ENCODE measurements at places on chromosomes 16 and 17.

GRCh38 chr17:74757931-74758847 lies 9.8 kb downstream of the NHERF1 start:
- no peak for DNase-seq

DNA sequence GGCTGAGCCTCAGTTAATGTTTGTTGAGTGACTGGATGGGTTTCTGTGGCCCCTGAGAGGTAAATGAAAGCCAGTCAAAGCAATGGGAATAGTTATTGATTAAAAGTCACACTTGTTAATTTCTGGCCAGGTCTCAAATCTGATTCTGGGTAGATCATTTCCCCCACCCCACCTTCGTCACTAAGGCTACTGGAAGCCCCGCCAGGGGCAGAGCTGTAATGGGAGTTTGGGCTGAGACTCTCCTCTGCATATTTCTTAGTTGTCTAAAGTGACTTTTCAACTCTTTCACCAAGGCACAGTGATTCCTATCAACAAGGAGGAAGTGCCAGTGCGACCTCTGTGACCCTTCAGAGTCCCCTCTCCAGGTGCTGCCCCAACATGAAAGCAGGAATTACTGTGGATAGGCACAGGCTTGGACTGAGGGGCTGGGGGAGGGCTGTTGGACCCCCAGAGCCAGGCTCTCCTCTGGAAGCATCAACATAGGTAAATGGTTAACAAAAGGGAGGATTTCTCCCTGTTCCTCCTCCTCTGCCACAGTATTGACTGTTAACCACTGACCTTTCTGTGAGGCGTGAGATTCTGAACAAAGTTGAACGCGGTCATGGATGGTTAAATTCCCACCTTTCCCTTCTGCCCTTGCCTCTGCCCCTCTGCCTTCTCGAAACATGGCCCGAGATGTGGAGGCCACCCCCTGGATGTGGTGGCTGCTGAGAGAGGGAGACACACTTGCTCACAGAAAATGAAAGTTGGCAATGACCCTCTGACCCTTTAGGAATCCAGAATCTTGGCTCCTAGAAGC lies 20.8 kb upstream of the TBX2 start:
- no peak for DNase-seq

DNA sequence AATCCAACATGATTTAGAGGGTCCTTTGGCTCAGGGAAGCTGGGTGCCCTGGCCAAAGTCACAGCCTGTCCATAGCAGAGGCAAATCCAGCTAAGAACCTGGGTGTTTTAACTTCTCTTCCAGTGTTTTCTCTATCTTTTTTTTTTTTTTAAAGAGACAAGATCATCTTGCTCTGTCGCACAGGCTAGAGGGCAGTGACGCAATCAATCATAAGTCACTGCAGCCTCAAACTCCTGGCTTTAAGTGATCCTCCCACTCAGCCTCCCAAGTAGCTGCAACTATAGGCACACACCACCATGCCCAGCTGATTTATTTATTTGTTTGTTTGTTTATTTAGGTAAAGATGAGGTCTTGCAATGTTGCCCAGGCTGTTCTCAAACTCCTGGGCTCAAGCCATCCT lies 14.8 kb upstream of the GRIN2A start:
- no peak for DNase-seq

GRCh38 chr17:40952661-40953060 lies 14.1 kb downstream of the KRT39 start:
- no peak for DNase-seq

DNA sequence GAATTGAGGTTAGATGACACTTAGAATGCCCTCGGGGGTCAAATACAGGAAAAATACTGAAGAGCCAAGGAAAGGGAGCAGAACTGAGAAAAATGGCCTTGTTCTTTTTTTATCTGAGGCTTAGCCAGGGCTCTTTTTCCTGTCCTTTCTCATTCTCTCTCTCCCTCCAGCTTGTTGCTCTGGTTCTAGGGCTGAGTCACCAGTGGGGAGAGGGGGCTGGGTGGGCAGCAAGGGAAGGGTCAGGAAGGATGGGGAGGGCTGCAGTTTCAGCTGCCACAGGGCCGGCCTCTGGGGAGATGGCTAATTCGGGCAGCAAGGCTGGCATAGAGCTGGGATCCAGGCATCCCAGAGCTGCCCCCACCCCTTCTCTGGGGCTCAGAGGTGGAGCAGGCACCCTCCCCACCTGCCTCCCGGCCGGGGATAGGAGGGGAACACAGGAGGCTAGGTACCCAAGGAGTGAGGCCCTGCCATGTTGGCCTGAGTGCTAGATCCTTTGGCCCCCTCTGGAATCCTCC lies 3.9 kb downstream of the ITGA3 start:
- no peak for DNase-seq

GRCh38 chr16:25747160-25747758 lies 55.5 kb downstream of the HS3ST4 start:
- DNase-seq, result no peak

DNA sequence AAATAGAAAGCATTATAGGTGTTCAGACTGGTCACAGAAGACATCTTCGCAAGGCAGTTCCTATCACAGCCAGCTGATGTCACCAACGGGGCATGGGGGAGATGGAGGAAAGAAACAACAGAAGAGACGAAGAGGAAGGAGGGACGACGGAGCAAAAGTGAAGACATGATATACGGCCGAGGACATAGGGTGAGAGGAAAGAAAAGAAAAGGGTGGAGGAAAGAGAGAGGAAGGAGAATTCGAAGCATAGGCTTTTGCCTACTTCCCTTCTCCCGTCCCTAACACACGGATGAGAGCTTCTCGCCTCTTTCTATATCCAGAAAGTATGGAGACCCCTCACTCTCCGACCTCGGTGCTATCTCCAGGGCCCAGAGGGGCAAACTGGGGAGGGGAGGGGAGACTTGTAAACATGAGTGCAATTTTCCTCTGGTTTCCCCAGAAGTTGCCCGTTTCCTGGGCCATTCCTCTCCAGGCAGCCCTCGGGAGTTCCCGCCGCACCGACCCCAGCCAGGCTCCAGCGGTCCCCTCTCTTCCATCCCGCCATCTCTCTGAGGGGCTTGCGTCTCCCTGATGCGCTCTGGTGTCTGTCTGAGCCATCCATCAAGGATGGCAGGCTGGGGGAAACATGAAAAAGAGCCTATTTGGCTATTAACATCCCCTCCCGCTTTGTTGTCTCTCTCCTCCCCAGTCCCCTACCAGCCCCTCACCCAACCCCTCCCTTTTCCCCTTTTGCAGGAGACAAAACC lies 26.0 kb downstream of the COPZ2 start:
- no peak for DNase-seq

- peak; percentile 37 for DNase-seq
Observed at GRCh38 chr16:31476303-31477219, 4.6 kb downstream of the TGFB1I1 start.

- no peak for DNase-seq
Observed at GRCh38 chr17:72136692-72137091, 15.9 kb downstream of the SOX9 start.

- DNase-seq, result peak; percentile 32
Observed at GRCh38 chr16:30698816-30699614, at the start of gene SRCAP. Gene SRCAP, plus strand, starts transcription at chr16:30699171. Its CDS starts 1,654 bp downstream, at chr16:30700825.

DNA sequence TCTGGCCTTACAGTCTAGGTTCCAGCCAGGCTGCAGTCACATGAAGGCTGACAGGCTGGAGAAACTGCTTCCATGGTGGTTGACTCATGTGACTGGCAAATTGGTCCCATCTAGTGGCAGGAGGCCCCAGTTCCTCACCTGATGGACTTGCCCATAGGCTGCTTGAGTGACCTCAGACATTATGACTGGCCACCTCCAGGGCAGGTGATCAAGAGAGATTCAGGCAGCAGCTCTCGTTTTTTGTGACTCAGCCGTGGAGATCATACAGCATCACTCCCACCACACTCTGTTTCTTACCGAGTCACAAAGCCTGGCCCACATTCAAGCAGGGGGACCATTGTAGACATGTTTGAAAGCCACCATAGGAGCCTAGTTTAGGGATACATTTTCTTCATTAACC lies 34.5 kb downstream of the SIAH1 start:
- no peak for DNase-seq

GRCh38 chr17:194828-195602 lies 13.6 kb upstream of the DOC2B start:
- no peak for DNase-seq

GRCh38 chr17:50261051-50261915 lies 13.0 kb upstream of the TMEM92 start:
- no peak for DNase-seq

GRCh38 chr17:82998637-82999036 lies 80.8 kb upstream of the METRNL start:
- DNase-seq, result no peak

- no peak for DNase-seq
Observed at GRCh38 chr16:14405611-14406537, 224.2 kb downstream of the PARN start.

DNA sequence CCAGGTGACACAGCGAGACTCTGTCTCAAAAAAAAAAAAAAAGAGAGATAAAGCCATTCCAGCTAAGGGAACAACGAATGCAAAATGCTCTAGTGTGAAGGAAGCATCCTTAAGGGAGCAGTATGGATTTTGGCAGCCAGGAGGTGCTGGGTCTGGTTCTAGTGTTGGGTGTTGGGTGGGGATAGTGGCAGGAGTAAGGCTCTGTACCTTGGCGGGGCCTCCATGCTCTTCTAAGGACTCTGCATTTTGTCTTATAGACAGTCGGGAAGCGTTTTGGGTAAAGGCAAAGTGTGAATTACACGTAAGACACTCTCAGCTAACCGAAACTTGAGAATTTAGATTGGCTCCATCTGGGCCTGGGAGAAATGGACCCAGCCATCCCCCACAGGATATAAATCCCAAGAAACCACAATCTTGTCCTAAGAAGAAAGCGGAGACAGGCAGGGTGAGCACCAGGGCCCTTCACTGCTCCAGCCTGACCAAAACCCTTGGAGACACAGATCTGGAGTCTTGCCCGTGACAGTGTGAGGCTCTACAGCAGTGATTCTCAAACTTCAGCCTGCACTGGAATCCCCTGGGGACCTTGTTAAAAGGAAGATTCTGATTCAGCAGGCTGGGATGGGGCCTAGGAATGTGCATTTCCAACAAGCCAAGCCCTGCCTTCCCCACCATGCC lies 33.1 kb upstream of the PHB1 start:
- DNase-seq, result no peak

DNA sequence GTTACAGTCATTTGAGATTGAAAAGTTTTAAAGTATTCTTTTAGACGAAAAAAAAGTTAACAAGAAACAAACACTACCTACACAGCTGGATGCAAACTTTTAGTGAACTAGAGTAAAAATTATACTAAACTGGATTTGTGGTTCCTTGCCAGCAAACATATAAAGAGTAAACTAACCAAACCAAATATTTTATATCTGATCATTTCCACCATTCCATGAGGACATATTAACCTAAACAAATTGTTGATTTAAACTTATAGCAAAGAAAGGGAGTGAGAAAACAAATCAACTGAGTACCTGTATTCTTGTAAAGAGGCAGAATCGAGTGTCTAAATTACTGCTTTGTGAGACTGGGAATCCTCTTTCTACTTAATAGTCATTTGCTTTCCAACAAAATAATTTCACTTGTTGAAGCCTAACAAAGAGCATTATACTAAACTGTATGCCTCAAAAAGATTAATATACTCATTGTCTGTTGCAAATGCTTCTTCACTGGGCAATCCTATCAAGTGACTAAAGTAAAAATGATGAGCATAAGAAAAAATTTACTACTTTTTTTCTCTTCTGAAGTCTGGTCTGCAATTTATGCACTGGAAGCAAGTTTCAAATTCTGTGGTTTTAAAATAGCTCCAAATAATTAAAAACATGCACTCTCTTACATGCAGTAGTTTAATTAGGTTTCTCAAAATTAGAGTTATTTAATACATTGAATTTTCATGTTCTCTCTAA lies 37.5 kb downstream of the AKAP10 start:
- no peak for DNase-seq

DNA sequence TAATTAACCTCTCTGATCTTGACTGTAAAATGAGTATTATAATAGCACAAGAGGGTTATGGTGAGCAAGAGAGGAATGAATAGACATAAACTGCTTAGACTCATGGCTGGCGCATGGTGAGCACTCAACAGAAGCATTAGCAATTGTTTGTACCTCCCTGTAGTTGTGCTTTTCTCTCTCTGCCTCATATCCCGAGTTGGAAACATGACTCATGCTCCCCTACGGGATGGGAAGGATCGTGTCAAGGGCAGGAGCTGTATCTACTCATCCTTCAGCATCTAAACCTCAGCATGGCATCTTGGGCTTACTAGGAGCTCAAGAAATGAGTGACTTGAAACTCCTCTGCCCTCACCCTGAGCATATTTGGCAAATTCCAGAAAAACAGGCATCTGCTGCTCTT lies 299.6 kb downstream of the MAP2K4 start:
- no peak for DNase-seq

DNA sequence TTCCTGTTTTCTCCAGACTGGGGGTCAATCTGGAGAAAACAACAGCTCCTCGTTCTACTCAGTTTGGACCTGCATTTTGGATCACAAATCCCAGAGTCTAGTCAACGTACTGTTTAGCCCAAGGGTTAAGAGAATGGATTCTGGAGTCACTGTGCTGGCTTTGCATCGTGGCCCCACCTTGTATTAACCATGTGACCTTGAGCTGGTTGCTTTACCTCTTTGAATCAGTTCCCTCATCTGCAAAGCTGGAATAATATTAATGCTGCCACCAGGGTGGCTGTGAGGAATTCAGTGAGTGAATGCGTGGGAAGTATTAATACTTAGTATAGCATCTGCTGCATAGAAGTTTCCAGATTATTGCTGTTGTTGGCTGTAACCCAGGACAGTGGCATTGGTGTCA lies 11.3 kb upstream of the DHRS7C start:
- DNase-seq, result no peak

GRCh38 chr17:47704736-47705135 lies 10.8 kb downstream of the TBKBP1 start:
- no peak for DNase-seq

DNA sequence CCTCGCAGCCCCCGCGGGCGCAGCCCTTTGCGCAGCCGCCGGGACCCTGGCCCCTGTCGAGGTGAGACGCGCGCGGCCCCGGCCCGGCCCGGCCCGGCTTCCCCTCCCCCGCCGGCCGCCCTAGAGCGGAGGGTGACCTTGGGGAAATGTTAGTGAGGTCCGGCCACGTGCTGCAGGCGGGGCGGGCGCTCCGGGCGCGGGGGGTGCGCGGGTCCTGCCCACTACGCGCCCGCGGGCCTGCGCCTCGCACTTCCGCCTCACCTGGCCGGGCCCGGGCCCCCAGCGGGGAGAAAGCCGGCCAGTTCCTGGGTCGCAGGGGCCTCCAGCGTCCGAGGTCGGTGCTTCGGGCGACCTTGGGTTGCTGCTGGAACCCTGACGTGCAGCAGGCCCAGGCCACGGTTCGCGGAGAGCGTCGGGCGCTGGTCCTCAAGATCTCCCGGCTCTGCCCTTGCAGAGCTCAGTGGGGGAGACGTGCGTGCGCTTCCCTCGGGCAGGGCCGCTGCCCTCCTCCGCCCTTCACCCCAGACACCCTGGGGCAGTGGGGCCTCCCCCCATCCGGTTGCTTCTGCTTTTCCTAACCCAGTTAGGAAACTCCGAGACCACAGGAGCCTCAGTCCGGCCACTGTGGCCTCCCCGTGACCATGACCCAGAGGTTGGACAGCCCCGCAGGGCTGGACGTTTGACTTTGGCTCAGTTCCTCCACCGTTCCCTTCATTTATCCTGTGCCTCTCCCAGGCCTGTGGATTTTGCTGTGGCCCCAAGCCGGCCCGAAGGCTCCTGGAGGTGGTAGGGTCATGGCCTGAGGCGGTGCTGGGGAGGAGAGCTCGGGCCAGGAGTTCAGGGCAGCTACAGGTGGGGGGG lies 791 bp downstream of the MCRIP2 start:
- no peak for DNase-seq
